ENCODE measurements at places on chromosomes 13 and 19. TPM values are rescaled to one million over a fixed set of nuclear protein-coding genes. Genes with fewer than 3 reads are reported as not detected.

ZFP14 gene
- total RNA-seq: 8.4 TPM

ZNF99 gene
- total RNA-seq: not detected

POP4 gene
- total RNA-seq: 92.7 TPM

RPL21 gene
- total RNA-seq: 1,354 TPM

C19orf18 gene
- 1.4 TPM for total RNA-seq

ZNF491 gene
- total RNA-seq: 3.1 TPM

PTBP1 gene
- 172 TPM for total RNA-seq

SULT2A1 gene
- not detected for total RNA-seq

SLAIN1 gene
- 4.4 TPM for total RNA-seq

MAP4K1 gene
- total RNA-seq: 262 TPM

DENND1C gene
- 19.2 TPM for total RNA-seq

ZSCAN1 gene
- not detected for total RNA-seq

LYPD3 gene
- not detected for total RNA-seq

CEACAM16 gene
- total RNA-seq: not detected

LNX2 gene
- total RNA-seq: 4.2 TPM

SULT2B1 gene
- total RNA-seq: not detected

ADGRE2 gene
- total RNA-seq: not detected

PCDH20 gene
- total RNA-seq: not detected

SHANK1 gene
- not detected for total RNA-seq

CD37 gene
- total RNA-seq: 975 TPM

COL5A3 gene
- total RNA-seq: not detected

NALCN gene
- total RNA-seq: 0.04 TPM

BCAM gene
- not detected for total RNA-seq

SMG9 gene
- 11.0 TPM for total RNA-seq

ZNF724 gene
- total RNA-seq: 9.2 TPM

LHB gene
- not detected for total RNA-seq

SELENOV gene
- not detected for total RNA-seq

FCHO1 gene
- total RNA-seq: 16.6 TPM

SYT3 gene
- 0.11 TPM for total RNA-seq

PEAK3 gene
- total RNA-seq: not detected

TLE2 gene
- total RNA-seq: not detected

KLK14 gene
- 0.48 TPM for total RNA-seq

DNAJC15 gene
- 77.1 TPM for total RNA-seq

PRTN3 gene
- total RNA-seq: not detected
